ENCODE measurements at places on chromosomes 7 and 10.

DNA sequence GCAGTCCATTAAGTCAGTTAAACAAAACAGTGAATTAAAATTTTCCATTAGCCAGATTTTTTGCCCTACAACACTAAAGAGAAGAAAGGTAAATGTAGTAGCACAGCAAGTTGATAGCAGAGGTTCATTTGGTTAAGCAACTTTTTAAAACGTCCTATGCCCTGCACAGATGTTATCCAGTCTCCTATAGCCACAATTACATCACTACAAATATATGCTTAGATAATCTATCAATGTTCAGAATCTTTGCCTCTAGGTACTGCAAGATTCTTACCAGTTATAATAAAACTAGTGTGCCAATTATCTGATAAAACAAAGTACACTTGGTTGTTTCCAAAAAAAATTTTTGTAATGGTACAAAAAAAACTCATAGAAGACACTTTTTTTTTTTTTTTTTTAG lies 175.5 kb upstream of the MYO3A start:
- no peak for DNase-seq

DNA sequence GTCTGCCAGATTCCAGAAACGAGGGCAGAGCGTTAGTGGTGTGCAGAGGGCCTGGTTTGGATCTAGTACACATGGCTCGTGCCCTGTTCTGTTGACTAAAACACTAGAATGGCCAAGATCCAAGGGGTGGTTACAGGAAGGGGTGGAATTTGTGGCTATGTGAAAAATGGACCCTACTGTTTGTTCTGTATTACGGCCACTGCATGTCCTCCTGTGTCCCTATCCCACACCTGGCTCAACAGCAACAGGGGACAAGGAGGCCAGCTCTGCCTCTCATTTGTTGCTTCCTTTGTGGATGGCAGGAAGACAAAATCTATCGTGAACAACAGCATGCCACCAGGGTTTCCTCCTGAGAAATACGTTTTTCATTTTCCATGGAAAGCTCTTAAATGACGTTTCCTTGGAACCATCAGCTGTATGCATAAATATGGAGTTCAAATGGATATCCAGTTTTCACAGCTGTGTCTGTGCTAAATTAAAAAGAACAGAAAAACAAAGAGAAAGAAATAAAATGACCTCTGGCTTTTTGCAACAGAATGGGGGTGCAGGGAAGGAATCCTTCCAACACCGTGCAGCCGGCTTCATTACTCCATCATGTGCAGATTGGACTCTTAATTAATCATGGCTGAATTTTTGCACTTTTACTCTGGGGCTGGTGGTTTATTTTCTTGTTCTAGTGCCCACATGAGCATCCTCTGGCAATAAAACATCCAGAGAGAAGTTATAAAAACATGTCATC lies 318.9 kb downstream of the CXCL12 start:
- DNase-seq = no peak

DNA sequence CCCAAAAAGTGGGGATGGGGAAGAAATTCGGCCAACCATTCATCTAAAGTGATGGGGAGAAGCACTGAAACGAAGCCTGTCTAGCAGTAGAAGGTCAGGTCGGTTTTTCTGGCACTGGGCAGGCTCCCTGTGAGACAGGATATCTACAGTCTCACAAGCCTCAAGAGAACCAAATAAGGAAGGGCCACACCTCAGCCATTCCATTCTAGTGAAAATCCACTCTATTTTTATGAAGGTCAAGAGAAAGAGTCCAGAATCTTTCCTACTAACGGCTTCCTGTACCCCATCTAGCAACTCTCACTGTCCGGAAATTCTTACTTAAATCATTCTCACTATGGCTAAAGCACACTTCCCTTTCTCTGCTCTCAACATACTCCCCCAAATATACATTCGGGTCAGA lies 267.1 kb downstream of the PRPF18 start:
- DNase-seq = no peak

GRCh38 chr10:124020981-124021815 lies 72.2 kb downstream of the CHST15 start:
- no peak for DNase-seq

DNA sequence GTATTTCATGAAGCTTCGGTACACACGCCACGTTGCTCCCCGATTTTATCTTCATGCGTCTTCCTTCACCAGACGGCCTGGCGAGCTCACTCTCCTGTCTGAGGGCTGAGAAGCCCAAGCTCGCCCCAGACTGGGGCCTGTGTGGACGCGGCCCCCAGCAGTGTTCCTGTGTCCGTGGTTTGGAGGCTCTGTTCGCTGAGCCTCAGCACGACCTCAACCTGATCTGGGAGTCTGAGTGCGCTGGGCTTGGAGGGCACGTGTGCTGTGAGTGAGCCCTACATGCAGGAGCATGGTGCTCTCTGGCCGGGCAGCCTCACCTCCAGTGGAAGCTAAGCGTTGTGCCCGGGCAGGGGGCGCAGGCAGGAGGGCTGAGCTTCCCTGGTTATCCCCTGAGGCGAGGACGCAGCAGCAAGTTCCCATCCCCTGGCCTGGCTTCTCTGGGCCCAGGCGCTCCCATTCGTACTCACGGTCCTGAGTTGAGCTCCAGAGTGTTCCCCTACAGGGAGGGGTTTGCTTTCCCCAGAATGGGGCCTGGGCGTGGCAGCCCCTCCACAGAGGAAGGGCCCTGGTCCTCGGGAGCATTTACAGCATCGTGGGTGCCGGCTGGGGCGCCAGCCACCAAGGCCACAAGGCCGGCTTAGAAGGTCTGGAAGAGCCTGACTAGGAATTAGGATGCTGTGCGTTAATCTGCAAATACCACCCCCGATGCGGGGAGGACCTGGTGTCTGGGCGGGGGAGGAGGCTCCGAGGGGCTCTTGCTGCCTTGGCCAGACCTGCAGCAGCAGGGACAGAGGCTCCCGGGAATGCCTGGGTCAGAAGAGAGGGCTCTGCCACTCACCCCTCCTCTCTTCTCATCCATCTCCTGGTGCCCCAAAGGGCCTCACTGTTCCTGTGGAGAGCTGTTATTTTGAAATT lies 400.6 kb downstream of the DNAJB6 start:
- DNase-seq = no peak

GRCh38 chr7:84200859-84201258 lies 6.3 kb upstream of the SEMA3A start:
- DNase-seq = no peak

DNA sequence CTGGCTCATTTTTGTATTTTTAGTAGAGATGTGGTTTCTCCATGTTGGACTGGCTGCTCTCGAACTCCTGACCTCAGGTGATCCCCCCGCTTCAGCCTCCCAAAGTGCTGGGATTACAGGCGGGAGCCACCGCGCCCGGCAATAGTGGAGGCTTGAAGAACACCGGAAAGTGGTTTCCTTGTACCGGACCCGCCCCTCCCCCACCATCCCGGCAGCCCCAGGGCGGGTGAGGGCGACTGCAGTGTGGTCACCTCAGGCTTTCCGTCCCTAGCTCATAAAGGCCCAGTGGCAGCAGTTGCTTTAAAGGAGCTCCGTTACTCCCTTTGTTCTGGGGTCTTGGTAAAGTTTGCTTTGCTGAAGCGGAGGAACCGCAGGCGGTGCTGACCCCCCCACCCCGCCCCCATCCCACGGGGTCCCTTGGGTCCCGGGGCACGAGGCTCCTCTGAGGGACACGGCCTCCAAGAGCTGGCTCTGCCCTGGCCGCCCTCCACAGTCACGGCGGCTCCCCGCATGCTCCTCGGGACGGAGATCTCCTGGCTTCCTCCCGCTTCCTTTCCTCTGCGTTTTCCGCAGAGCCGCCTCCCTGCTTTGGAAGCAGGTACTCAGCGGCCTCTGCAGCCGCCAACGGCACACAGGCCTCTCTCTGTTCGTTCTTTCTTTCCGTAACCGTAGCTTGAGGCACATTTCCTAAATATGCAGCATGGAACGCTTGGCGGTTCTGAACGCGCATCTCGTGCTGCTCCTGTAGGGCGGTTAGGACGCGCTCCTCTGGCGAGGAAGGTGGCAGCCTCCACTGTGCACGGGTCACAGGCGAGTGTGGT lies 77.3 kb downstream of the DNAJB6 start:
- DNase-seq = no peak

DNA sequence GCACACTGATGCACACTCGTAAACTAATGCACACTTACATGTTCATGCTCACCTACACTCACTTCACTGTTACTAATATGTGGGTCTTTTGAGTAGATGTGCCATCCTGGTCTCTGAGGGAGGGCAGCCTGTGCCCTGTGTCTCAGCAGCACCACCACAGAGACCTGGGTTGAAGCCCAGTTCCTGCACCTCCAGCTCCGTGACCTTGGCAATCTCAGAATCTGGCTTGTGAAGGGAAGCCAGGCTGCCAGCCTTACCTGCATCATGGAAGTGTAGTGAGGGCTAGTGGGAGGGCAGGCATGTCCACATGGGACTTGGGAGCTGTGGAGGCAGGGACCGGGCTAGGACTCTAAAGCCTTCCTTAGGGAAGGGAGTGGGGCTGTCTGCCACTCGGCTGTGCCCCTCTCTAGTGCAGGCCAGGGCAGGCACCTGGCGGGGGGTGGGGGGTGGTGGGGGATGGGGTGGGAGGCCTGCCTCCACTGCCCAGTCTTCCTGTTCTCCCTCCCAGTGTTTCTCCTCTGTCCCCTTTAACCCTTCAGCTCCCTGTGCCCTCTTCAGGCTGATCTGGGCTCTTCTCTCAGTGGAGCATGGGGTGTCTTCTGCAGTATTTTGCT lies 8.1 kb downstream of the ADCY1 start:
- DNase-seq = no peak

DNA sequence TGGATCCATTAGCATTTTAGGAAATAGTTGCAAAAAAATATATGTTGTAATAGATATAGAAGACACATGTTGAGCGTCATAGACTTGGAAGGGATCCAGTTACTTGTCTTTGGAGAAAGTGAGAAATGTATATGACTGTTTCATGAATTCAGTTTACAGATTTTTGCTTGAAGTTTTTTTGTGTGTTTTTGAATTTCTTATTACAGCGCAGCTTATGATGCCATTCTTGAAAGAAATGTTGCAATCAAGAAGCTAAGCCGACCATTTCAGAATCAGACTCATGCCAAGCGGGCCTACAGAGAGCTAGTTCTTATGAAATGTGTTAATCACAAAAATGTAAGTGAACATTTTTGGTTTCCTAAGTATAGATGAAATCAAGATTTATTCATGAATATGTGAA lies 98.2 kb downstream of the MAPK8 start:
- DNase-seq = no peak

GRCh38 chr10:93604146-93604545 lies 3.1 kb upstream of the RBP4 start:
- DNase-seq = no peak

- DNase-seq = no peak
These were observed 26.8 kb upstream of the ADGRA1 start for GRCh38 chr10:133060881-133061280.

- DNase-seq = no peak
These were observed 665.0 kb downstream of the MAGI2 start for GRCh38 chr7:78788464-78788863.

GRCh38 chr10:78148961-78149612 lies 115.4 kb downstream of the RPS24 start:
- no peak for DNase-seq

GRCh38 chr7:2687881-2688318 lies at the start of gene AMZ1:
Gene AMZ1 (plus strand): TSS chr7:2688202. CDS start chr7:2700452, 12,250 bp downstream.
- DNase-seq = no peak

DNA sequence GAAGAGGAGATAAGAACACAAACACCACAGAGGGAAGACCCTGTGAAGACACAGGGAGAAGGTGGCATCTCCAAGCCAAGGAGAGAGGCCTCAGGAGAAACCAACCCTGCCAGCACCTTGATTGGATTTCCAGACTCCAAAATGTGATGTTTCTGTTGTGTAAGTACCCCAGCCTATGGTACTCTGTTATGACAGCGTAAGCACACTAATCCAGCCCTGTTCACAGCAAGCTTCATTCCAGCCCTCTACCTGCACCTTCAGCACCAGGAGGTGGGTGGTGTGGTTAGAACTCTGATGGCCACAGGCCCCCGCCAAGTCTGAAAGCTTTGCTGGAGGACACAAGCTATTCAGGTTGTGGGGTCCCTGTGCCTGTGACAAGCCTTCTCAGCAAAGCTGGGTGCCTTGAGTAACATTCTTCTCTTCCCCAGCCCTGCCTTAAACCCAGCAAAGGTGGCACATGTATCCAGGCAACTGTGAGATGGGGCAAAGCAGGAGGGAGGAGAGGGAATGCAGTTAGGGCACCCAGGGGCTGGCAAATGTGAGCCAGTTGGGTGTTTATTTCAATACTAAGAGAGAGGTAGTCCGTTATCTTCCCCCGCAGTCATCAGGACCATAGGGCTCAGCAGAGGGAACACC lies 4.5 kb downstream of the VSTM4 start:
- no peak for DNase-seq

DNA sequence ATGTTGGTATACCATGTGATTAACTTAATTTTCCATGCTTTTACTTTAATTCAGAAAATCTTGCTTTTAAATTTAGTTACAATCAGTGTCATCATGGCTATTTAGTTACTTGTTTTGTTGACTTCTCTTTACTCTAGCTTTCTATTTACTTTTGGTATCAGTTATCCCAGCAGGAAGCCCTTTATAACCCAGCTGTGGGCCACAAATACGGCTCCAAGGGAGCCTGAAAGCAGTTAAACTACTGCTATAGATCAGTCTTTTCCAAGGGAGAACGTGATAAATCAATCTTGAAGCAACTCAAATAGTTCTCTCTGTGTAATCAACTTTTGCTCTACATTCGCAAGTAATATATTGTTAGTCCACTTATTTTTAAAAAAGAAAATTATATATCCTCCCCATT lies 287.4 kb downstream of the CACNA2D1 start:
- DNase-seq = no peak

DNA sequence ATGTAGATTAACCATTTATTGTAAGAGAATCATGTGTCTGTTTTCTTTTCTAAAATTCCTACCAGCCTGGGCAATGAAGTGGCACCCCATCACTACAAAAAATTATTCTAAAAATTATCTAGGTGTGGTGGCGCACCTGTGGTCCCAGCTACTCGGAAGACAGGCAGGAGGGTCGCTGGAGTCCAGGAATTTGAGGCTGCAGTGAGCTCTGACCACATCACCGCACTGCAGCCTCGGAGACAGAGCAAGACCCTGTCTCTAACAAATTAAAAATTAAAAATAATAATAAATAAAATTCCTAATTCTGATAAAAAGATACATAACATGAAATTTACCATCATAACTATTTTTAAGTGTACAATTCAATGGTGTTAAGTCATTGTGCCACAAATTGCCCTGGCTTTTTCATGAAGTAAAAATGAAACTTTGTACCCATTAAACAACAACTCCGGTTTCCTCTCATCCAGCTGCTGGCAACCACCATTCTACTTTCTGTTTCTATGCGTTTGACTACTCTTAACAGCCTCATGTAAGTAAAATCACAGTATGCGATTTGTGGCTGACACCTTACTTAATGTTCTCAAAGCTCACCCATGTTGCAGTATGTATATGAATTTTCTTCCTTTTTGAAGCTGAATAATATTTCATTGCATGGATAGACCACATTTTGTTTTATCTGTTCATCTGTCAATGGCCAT lies 20.6 kb upstream of the USP6NL start:
- DNase-seq = peak; percentile 7

- DNase-seq = no peak
These were observed 687.5 kb downstream of the SORCS3 start for GRCh38 chr10:105328503-105329133.

Data from stimulated activated CD4-positive, alpha-beta T cell treated with anti-CD3 and anti-CD28 coated beads, Interleukin-12 subunit alpha, Interleukin-12 subunit beta, amount 100 ng/mL, for 48 hours (primary cell).